ENCODE measurements at places on chromosomes 3 and 15.

- no peak for DNase-seq
Observed at GRCh38 chr3:68007621-68008226, 353.3 kb upstream of the SUCLG2 start.

DNA sequence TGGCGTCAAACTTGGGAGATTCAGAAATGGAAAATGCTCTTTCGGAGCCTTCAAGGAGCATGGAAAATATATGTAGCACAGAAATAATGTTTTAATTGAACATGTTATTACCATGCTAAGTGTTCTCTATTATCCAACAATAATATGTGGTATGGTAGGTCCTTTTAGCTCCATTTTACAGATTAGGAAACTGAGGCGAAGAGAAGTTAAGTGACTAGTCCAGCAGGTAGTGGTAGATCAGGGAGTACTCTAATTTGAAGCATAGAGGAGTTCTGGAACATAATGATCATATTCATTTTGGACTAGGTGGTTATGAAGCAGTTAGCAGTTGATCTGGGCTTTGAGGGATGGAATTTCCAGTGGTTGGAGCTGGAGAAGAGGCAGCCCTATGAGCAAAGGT lies 1.1 kb downstream of the CMC1 start:
- no peak for DNase-seq

DNA sequence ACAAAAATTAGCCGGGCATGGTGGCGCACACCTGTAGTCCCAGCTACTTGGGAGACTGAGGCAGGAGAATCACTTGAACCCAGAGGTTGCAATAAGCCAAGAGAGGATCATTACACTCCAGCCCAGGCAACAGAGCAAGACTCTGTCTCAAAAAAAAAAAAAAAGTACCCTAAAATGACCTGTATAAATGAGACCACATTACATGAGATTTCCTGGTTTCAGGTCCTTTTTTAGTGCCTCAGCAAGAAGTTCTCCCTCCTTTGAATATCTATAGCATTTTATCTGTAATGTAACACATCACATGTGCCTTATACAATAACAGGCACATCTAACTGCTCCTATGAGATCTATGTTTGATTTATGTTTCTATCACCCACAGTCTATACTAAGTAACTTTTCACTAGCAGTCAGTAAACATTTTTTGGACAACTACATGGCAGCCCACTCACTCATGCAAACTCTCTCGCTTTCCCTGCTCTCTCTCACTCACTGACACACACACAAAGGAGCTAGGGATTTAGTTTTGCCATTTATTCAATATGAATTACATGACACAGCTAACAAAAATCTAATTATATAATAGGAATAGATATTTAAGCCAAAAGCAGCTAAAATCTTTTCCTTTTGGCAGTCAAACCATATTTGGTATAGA lies 34.1 kb downstream of the ADAM10 start:
- DNase-seq = no peak

DNA sequence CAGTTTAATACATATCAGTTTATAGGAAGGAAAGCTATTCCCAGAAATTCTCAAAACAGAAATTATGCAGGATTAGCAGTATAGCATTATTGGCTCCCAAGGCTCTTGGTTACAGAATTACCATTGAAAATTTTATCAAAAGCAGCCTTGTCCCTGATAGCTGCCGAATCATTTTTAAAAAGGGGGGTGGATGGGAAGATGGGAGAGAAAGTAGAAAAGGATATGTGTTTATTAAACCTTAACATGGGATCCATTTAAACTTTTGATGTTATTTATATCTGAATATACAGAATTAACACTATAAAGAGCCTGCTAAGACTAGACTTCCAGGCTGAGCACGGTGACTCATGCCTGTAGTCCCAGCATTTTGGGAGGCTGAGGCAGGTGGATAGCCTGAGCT lies 10.8 kb downstream of the RCN2 start:
- DNase-seq = no peak

DNA sequence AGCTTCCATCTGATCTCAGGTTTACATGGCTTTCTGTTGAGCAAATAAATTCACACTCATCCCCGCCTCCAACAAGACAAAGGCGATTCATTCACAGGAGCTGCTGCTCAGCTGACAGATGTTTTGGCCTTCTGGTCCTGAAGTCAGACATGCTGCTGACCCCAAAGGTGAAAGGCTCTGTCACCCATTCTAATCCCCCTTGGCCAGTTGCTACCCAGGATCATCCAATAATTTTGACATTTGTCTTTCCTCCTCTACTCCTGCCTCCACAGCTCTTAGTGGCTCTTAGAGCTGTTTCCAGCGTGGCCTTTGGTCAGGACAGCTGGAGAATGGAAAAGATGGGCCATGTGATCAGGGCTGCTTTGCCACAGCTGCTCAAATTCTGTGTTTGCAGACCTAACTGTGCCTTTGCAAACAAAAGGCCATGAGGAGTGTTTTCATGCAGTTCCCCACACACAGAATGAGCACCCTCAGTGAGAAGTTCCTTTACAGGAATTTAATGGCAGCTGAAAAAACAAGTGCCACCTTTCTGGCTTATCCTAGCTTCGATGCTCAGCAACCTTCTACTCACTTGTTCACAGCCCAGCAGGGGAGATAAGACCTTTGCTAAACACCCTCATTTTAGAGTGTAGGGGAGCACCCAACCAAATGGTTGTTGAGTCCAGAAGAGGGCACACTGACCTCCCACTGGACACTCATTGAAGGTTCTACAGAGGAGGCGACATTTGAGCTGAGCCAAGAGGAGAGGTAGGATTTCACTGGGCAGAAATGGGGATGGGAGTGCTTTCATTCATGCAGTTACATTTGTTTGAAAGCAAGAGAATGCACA lies 39.0 kb downstream of the CYP19A1 start:
- no peak for DNase-seq

DNA sequence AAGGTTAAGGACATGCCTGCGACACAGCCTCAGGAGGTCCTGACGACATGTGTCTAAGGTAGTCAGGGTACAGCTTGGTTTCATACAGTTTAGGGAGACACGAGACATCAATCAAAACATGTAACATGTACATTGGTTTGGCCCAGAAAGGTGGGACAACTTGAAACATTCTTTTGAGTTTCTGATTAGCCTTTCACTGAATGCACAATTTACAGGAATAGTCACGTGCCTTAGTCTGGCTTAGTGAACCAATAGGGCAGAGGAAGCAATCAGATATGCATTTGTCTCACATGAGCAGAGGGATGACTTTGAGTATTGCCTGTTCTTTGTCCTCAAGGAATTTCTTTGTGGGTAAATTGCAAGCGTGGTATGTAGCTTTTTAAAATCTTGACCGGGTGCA lies 24.5 kb upstream of the HDAC11 start:
- DNase-seq = no peak

DNA sequence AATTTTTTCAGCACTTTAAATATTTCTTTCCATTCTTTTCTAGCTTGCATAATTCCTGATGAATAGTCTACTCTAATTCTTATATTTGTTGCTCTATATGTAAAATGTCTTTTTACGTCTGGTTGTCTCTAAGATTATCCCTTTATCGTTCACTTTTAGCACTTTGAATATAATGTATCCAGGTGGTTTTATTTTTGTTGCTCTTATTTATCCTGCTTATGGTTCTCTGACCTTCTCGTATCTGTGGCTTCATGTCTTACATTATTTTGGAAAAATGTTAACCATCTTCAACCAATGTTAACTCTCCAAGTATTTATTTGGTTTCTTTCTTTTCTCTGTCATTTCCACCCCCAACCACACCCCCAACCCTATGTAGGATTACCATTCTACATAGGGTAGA lies 30.0 kb upstream of the RFX7 start:
- DNase-seq = no peak

GRCh38 chr15:32664796-32665195 lies 23.3 kb downstream of the SCG5 start:
- DNase-seq = no peak

DNA sequence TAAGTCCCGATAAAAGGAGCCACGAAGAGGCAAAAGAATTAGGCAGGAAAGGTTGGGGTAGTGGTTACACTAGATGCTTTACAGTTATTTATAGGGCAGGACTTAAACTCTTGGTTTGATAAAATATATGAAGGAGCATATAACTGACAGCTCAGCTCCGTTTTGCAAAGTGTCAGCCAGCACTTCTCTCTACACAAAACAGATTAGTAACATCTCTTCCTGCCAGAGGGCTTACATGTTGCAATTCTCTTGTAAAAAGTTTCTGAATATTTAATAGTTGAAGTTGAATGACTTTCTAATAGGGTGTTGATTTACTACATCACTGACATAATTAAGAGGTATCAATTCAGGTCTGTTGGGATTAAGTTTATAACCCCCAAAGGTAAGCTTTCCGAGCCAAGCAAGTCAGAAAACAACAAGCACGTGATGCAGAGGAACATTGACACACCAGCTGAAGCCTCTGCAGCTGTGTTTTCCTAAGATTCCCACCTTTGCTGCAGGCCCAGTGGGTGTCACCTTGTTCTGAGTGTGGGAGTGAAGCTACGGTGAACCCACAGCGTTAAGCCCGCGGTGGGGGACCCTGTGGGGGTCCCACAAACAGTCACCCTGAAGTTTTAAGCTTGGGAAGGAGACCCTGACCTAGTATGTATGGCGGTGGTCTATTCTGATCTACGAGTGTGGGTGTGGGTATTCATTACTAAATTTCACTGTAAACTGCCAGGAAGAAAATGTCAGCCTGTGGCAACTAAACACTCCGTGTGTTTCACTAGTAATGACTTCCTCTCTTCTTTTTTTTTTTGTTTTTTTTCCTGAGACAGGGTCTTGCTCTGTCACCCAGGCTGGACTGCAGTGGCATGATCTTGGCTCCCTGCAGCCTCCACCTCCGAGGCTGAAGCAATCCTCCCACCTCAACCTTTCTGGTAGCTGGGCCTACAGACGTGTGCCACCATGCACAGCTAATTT lies 22.0 kb upstream of the ATP13A3 start:
- no peak for DNase-seq

- DNase-seq = no peak
Observed at GRCh38 chr15:81819924-81820635, 225.7 kb downstream of the MEX3B start.

All from EL (cell line).